ENCODE measurements at places on chromosomes 5 and 9. TPM values are rescaled to one million over a fixed set of nuclear protein-coding genes. Genes with fewer than 3 reads are reported as not detected.
A peak's percentile ranks its signal among the peaks of the same experiment; 100 is the strongest.

- DNase-seq = no peak
Measured at GRCh38 chr5:68261569-68262065, 46.1 kb downstream of the PIK3R1 start.

- DNase-seq = no peak
Measured at GRCh38 chr9:87277346-87277745, 220.3 kb upstream of the DAPK1 start.

- DNase-seq = no peak
Measured at GRCh38 chr5:14449052-14449661, 132.4 kb upstream of the OTULINL start.

BARHL1 gene
- 3.1 TPM for total RNA-seq

ISL1 gene
- total RNA-seq = not detected

GRCh38 chr9:106920701-106921283 lies 57.8 kb downstream of the ZNF462 start:
- peak; percentile 51 for DNase-seq

DNA sequence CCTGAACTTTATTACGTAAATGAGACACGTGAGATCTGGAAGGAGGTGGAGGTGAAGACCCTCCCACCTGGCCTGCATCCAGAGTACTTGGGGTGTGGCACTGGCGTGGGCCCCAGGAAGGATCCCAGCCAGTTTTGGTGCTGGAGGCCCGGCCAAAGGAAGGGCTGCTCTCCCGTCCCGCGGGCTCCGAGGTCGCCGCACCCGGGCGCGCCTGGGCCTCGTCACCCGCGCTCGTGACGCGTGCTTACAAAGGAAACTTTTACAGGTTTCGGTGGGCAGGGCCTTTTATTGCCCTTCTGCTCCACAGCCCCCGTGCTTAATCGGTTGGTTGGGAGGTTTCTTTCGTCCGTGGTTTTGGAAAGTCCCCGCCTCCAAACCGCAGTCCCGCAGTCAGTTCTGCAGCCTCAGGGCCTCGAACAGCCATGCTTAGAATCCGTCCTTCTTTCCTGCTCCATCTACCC lies 29.2 kb downstream of the CDKN2A start:
- peak; percentile 22 for DNase-seq

GRCh38 chr5:55620009-55620765 lies 85.4 kb upstream of the PLPP1 start:
- no peak for DNase-seq

PDGFRB gene
- 8.9 TPM for total RNA-seq

SMIM27 gene
- 6.4 TPM for total RNA-seq

- DNase-seq = no peak
Measured at GRCh38 chr5:96117771-96118651, 156.4 kb upstream of the ELL2 start.

HINT2 gene
- 21.8 TPM for total RNA-seq

DNA sequence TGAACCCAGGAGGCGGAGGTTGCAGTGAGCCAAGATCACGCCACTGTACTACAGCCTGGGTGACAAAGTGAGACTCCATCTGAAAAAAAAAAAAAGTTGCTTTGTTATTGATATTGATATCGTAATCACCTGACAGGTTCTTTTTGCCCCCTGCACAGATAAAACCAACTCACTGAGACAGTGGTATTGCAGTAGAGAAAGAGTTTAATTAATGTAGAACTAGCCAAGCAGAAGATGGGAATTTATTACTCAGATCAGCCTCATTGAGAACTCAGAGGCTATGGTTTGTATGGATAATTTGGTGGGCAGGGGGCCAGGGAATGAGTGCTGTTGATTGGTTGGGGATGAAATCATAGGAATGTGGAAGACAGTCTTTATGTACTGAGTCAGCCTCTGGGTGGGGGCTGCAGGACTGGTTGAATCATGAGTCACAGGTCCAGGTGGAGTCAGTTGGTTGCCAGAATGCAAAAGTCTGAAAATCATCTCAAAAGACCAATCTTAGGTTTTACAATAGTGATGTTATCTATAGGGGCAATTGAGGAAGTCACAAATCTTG lies 35.8 kb upstream of the MEGF10 start:
- DNase-seq = no peak

ARHGEF39 gene
- total RNA-seq = 31.9 TPM

DNA sequence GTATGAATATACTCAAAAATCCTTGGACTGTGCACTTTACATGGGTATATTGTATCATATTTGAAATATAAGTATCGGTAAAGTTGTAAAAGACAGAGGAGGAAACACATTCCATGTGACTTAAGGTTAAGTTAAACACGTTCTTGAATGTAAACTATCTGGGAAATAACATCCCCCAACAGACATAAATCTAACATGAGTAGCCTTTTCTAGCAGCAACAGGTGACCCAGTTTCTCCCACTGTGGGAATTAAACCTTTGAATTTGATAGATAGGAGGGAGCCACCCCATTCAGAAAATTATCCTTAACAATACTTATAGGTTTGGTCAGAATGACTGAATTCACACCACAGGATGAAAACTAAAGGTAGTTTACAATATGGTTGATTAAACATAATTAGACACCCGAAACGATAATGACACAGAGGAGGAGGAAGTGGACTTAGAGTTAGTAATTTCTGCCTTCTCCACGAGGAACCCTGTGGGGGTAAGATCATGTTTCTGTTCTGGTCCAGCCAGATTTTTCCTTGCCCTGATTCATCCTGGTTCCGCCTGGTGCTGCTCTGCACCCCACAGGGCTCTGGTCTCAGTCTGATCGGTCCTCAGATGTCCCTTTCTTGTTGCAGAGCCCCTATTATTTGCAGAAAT lies 84.6 kb upstream of the DNAH5 start:
- no peak for DNase-seq

FRMD3 gene
- 1.8 TPM for total RNA-seq

GRCh38 chr9:127667127-127667844 lies 39.5 kb upstream of the CFAP157 start:
- no peak for DNase-seq

DNA sequence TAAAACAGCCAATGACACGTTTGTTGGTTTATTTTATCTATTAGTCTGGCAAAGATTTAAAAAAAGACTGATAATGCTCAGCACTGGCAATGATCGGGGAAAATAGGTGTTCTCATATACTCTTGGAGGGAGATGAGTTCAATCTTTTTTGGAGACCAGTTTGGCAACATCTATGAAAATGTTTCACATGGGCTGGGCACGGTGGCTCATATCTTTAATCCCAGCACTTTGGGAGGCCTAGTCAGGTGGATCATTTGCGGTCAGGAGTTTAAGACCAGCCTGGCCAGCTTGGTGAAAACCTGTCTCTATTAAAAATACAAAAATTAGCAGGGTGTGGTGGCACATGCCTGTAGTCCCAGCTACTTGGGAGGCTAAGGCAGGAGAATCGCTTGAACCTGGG lies 6.8 kb upstream of the ANKRD31 start:
- DNase-seq = no peak

DNA sequence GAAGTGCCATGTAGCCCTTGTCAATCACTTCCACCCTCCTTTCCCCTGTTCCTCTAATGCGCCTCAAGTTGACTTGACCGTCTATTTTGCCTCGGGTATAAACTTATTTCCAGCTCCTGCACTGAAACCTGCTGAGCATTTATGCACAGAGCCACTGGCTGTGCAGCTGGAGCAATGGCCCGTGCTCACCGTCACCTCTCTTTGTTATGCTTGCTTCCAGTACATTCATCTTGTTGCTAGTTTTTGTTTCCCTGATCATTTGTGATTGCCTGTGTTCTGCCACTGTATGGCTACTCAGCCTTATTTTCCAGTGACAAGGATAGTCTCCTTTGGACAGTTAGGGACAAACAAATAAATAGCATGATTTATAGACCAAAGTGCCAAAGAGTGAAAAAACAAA lies 183.1 kb upstream of the C9orf72 start:
- DNase-seq = no peak

DNA sequence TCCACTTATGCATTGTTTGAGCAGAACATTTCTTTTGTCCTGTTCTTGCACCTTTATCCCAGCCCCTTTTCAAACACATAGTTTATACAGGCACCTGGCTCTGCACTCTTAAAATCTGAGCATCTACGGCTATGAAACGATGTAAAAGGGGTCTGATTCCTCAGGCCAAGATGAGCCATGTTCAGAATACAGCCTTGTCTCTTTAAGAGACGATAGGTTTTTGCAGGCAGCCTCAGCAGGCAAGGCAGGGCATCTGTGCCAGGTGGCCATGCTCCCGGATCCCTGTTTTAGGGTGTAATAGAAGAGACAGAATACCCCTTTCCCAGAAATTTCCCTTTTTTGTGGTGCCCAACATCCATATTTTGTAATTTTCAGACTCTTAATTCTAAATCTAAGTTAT lies 89.1 kb upstream of the NFIB start:
- no peak for DNase-seq

All from neural progenitor cell (in vitro differentiated cells).